ENCODE measurements at places on chromosomes 4 and X. TPM values are rescaled to one million over a fixed set of nuclear protein-coding genes. Genes with fewer than 3 reads are reported as not detected.

The NHS gene
- total RNA-seq, result 0.61 TPM

The SLC25A43 gene
- 6.5 TPM for total RNA-seq

The FBXO8 gene
- total RNA-seq, result 8.8 TPM

The KLKB1 gene
- 2.6 TPM for total RNA-seq

DNA sequence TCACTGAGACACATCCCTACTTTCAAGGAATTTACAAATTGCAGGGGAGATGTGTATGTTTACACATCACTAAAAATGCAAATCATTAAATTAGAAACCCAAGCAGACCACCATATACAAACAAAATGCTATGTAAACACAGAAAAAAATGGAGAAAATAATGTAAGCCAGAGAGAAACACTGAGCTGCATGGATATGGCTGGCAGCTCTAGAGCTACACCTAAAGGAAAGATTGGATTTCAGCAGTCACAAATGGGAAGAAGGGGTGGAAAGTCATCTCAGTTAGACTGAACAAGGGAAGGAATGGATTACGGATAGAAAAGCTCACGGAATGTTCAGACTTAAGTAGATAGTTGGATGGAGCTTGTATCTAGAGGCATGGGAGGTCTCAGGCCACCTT lies 186.3 kb downstream of the MOSPD2 start:
- H3K4me3 ChIP-seq, result no peak overlapping the region
- no peak overlapping the region for H3K27ac ChIP-seq
- no peak for DNase-seq
- no peaks in the 10 kb centered on the region for H3K4me1 ChIP-seq
- H3K27me3 ChIP-seq, result no peaks in the 10 kb centered on the region
- H3K36me3 ChIP-seq, result no peaks in the 10 kb centered on the region

DNA sequence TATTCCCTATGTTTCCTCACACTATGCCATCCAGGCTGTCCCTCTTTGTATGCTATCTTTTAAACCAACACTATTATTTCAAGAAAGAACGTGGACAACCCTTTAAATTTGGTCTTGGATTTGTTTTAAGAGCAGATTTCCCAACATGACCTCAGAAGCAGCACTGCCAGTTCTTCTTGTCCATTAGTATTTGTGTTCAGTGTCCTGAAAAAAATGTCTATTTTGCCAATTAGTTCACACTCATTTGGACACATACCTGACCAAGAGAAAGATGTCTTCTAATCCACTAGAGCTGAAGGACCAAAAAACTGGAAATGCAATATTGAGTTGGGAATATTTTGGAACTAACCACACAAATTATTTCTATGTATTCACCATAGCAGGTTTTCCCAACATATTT lies 223.2 kb upstream of the CNKSR2 start:
- no peaks in the 10 kb centered on the region for H3K36me3 ChIP-seq
- no peak for DNase-seq
- H3K4me1 ChIP-seq, result no peaks in the 10 kb centered on the region
- H3K27ac ChIP-seq, result no peak overlapping the region
- no peaks in the 10 kb centered on the region for H3K27me3 ChIP-seq

All from pancreas (tissue), 10 donors.